T-helper 17 cell (primary cell): ENCODE measurements at places on chromosomes 3 and 15.

- no peak for DNase-seq
- H3K27ac ChIP-seq = peak overlapping the region; percentile 9
These were observed 7.1 kb downstream of the EFCAB12 start for GRCh38 chr3:129421236-129421883.

DNA sequence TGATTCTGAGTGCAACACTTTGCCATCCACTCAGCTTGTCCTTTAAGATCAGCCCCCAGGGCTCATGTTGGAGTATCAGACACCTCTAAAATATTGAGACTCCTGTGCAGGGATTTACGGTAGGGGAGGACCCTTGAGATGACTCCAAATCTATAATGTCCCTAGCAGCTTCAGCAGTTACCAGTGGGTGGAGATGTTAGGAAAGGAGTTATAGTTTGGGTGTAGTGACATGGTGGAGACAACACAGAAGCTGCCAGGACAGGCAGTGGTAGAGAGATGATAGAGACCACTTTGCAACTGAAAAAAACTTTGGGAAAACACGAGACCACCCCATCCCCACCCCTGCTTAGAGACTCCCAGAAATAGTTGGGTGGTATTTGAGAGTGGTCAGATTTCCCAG lies 43.3 kb upstream of the GSK3B start:
- H3K27ac ChIP-seq = no peak overlapping the region
- H3K4me3 ChIP-seq = no peak overlapping the region
- no peaks in the 10 kb centered on the region for H3K27me3 ChIP-seq
- no peak for DNase-seq

GRCh38 chr3:175941352-175941751 lies 1082.2 kb downstream of the NAALADL2 start:
- no peak for DNase-seq
- H3K4me3 ChIP-seq = no peak overlapping the region
- no peaks in the 10 kb centered on the region for H3K4me1 ChIP-seq
- no peaks in the 10 kb centered on the region for H3K27me3 ChIP-seq
- no peak overlapping the region for H3K27ac ChIP-seq
- no peaks in the 10 kb centered on the region for H3K36me3 ChIP-seq

- H3K4me1 ChIP-seq = no peaks in the 10 kb centered on the region
- H3K27me3 ChIP-seq = peaks cover 10% of the 10 kb centered on the region
- no peaks in the 10 kb centered on the region for H3K36me3 ChIP-seq
- DNase-seq = no peak
These were observed 10.4 kb downstream of the SLITRK3 start for GRCh38 chr3:165185707-165186327.

GRCh38 chr15:71275098-71275497 lies 159.8 kb downstream of the THSD4 start:
- no peak for DNase-seq
- H3K4me1 ChIP-seq = no peaks in the 10 kb centered on the region
- peaks cover 11% of the 10 kb centered on the region for H3K27me3 ChIP-seq
- no peak overlapping the region for H3K27ac ChIP-seq

GRCh38 chr15:94246016-94246415 lies 14.7 kb downstream of the MCTP2 start:
- H3K27me3 ChIP-seq = no peaks in the 10 kb centered on the region
- H3K36me3 ChIP-seq = no peaks in the 10 kb centered on the region
- peaks cover 10% of the 10 kb centered on the region for H3K4me1 ChIP-seq
- no peak for DNase-seq
- no peak overlapping the region for H3K27ac ChIP-seq

DNA sequence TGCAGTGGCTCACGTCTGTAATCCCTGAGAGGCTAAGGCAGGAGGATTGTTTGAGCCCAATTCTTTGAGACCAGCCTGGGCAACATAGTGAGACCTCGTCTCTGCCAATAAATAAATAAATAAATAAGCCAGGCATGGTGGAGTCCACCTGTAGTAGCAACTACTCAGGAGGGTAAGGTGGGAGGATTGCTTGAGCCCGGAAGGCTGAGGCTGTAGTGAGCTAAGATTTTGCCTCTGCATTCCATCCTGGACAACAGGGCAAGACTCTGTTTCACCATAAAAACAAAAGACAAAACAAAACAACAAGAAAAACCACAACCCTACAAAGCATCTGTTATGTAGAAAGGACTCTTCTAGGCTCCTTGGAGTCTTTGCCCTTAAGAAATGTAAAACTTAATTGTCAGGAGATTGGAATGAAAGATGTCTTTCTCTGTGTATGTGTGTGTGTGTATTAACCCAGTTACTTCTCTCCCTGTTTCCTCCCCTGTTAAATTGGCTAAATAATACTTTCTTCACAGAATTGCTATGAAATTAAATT lies 9.5 kb downstream of the NECTIN3 start:
- H3K36me3 ChIP-seq = no peaks in the 10 kb centered on the region
- no peak overlapping the region for H3K27ac ChIP-seq
- H3K4me1 ChIP-seq = peaks cover 7% of the 10 kb centered on the region
- DNase-seq = no peak
- H3K27me3 ChIP-seq = no peaks in the 10 kb centered on the region
